Left renal pelvis (tissue), 4 donors: ENCODE measurements at places on chromosomes 7 and 10. TPM values are rescaled to one million over a fixed set of nuclear protein-coding genes. Genes with fewer than 3 reads are reported as not detected.

- no peak for DNase-seq
Measured at GRCh38 chr10:3231951-3232730, 59.6 kb upstream of the PITRM1 start.

DNA sequence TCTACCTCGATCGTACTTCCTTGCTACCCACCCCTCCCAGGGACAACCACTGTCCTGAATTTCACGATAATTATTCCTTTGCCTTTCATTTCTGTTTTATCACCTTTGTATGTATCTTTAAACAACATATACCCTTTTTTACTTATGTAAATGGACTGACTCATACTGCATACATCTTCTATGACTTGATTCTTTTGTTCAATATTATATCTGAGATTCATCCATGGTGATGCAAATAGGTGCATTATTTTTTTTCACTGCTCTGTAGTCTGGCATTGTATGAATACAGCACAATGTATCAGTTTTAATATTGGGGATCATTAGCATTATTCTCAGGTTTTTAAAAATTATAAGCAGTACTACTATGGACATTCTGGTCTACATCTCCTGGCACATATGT, 69.4 kb downstream of the ABCC2 start:
- no peak for DNase-seq

- no peak for DNase-seq
Measured at GRCh38 chr10:114233482-114233881, 5.6 kb upstream of the VWA2 start.

- no peak for DNase-seq
Measured at GRCh38 chr10:19892270-19892669, 76.0 kb downstream of the PLXDC2 start.

DNA sequence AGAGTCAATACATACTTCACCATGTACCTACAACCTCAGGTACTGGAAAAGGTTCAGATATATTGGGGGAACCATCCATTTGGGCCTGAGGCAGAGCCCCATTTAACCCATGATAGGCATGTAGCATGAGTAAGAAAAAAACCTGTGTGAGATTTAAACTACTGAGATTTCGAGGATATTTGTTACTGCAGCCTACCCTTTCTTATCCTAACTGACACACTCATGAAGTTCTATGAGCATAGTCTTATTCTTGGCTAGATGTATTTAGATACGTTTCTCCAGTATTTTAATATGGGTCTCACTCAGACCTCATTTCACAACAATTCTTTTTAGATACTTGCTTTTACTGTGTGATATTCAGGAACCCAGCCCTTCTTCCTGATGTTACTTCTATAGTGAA, 39.3 kb downstream of the GHRHR start:
- DNase-seq: no peak

AKR1B15 gene
- polyA plus RNA-seq: not detected

ADAM12 gene
- polyA plus RNA-seq: 25.6 TPM

ARID5B gene
- 24.7 TPM for polyA plus RNA-seq

DNA sequence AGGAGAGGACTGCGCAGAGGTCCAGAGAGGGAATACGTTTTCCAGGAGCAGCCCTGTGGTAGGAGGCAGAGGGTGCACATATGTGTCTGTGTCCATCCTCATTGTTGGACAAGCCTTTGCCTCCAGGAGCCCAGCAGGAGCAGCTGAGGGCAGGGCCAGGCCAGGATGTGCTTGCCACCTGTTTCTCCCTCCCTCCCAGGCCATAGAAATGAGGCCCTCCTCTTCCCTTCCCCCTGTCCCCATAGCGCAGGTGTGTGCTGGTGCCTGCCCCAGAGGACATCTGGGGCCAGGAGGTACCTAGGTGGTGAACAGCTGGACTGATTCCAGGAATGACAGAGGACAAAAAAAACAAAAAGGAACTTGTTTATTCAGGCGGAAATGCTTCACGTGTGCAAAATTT, 10.5 kb upstream of the CXCL12 start:
- DNase-seq: no peak

FBXL15 gene
- 5.9 TPM for polyA plus RNA-seq

SAP25 gene
- polyA plus RNA-seq: 2.4 TPM

- no peak for DNase-seq
Measured at GRCh38 chr7:91752102-91752501, 128.4 kb downstream of the MTERF1 start.

SLC29A4 gene
- 25.9 TPM for polyA plus RNA-seq

GRCh38 chr7:22935269-22935668, 78.7 kb downstream of the HYCC1 start:
- DNase-seq: no peak

DNA sequence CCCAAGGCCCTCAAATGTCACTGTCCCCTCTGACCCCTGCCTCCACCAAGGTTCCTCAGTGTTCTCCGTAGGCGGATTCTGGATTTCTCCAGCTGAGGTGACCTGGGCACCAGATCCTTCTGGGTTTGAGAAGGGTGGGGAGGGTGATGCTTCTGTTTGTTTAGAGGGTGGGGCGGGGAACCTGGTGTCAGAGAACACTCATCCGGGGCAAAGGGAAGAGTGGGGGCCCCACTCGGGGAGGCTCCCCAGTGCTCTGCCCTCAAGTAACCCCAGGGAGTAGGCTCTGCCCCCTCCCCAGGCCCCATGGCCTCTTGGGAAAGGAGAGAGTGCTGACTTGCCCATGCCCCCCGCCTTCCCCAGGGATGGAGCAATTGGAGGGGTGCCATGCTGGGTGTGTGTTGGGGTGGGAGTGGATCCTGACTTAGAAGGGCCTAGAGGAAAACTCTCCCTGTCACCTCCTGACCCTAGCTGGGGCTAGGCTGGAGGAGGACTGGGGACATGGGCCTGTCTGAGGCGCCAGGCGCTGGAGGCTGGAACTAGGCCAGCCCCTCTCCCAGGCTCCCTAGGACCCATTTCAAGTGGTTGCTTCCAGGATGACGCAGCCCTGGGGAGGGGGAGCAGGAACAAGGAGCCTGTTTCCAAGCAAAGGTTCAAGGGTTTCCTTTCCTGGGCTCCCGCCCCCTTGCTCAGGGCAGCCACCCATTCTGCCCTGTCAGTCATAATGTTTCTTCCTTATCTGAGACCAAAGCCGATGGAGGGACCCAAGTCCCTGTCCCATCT, 27.9 kb downstream of the KAZALD1 start:
- DNase-seq: no peak

GRCh38 chr10:84397735-84398144, 69.4 kb downstream of the CCSER2 start:
- DNase-seq: no peak

- no peak for DNase-seq
Measured at GRCh38 chr10:72375585-72375984, 20.9 kb upstream of the DNAJB12 start.

AP1S1 gene
- 66.4 TPM for polyA plus RNA-seq

SORCS1 gene
- 4.5 TPM for polyA plus RNA-seq

DNA sequence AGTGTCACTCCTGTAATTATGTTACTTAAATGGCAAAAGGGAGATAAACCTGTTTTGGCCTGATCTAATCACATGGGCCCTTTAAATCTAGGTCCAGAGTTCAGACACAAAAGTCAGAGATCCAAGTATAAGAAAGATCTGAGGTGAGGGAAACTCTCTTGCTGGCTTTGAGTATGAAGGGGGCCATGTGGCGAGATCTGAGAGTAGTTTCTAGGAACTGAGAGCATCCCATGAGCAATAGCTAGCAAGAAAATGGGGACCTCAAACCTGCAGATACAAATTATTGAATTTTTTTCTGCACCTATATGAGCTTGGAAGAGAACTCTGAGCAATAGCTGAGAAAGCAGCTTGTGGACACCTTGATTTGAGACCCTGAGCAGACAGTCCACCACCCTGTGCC, 27.6 kb downstream of the ANKRD7 start:
- no peak for DNase-seq

OLAH gene
- 0.34 TPM for polyA plus RNA-seq

NRF1 gene
- polyA plus RNA-seq: 22.0 TPM

DNA sequence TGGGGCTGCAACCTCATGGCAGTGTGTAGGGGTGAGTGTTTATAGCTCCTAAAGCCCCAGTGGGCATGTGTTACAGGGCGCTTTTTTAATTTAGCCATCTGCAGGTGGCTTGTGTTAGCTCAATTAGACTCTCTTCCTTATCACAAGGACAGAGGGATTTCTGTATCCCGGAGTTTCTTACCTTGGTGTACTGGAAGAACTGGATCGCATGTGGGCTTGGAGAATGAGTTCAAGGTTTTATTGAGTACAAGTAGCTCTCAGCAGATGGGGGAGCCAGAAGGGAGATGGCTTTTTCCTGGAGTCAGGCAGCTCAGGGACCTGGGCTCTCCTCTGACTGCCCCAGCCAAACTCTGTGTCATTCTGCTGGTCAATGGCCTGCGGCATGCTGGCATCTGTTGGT, 153.5 kb upstream of the C7orf33 start:
- no peak for DNase-seq
